ENCODE measurements at places on chromosomes 12 and 14.
A peak's percentile ranks its signal among the peaks of the same experiment; 100 is the strongest.

DNA sequence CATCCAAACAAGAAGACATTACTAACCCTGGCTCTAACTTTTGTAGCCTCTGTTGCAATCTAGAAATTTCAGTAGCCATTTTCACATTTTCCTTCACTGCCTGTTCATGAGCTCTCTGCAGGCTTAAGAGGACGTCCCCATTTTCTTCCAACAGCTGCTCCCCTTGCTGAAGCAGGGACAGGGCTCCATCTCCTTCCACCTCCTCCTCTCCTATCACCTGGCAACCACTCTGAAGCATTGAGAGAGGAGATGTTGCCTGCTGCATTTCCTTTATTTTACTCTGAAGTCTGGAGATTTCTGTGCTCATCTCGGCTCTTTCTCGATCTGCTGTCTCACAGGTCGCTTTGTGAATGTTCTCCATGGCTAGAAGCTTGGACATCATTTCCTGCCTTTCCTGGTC lies 73.3 kb downstream of the NIN start:
- no peak for DNase-seq

- no peak for DNase-seq
Observed at GRCh38 chr12:57107456-57108155, 3.6 kb downstream of the STAT6 start.

- DNase-seq: no peak
Observed at GRCh38 chr14:60189923-60190840, 25.0 kb upstream of the DHRS7 start.

DNA sequence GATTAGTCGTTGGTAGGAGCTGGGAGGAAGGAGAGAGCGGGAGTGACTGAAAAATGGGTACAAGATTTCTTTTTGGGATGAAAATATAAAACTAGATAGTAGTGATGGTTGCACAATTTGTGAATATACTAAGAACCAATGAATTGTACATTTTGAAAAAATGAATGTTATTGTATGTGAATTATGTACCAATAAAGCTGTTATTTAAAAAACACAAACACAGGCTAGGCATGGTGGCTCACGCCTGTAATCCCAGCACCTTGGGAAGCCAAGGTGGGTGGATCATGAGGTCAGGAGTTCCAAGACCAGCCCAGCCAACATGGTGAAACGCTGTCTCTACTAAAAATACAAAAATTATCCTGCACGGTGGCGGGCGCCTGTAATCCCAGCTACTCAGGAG lies 32.1 kb downstream of the PPP1R13B start:
- DNase-seq: no peak

DNA sequence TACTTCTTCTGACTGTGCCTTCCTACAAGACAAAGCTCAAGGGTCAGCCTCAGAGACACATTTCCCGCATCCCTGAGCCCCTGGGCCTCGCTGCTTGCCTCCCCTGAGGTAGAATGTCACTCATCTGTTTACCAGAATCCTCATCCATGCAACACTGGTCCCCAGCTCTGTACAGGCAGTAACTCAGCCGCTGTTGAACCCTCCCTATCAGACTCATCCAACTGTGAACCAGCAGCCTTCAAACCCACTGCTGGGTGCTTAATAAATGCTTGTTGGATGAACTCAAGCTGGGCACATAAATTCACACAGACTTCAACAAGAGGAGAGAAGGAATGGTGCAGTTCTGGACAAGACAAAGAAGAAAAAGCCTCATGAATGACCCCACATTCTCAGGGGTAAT lies 6.1 kb downstream of the NT5DC3 start:
- no peak for DNase-seq

GRCh38 chr12:2691006-2691344 lies 103.8 kb upstream of the FKBP4 start:
- no peak for DNase-seq

- no peak for DNase-seq
Observed at GRCh38 chr12:59393506-59393905, 202.3 kb upstream of the SLC16A7 start.

DNA sequence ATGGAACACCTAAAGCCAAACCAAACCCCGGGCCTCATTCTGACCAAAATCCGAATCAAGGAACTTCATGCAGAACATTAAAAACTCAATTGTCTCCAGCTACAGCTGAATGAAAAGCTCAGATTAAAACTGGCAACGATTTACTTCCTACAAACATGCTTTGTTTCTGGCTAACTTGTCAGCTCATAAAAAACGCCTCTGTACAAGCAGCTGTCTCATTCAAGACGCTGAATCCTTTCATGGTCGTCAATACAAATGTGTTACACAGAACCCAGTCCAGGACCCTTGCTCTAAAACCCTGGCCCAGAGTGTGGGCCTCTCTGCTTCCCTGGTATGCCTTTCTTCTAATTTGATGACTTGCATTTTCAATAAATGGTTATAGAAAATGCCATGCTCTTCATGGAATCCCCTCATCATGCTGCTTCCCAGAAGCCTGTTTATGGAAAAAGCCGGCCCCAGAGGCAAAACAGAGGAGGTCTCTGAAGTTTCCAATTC lies 183.1 kb downstream of the PHLDA1 start:
- no peak for DNase-seq

GRCh38 chr12:125228519-125229260 lies 163.5 kb downstream of the AACS start:
- DNase-seq: no peak

GRCh38 chr14:92409043-92409442 lies 86.1 kb downstream of the SLC24A4 start:
- peak; percentile 23 for DNase-seq

DNA sequence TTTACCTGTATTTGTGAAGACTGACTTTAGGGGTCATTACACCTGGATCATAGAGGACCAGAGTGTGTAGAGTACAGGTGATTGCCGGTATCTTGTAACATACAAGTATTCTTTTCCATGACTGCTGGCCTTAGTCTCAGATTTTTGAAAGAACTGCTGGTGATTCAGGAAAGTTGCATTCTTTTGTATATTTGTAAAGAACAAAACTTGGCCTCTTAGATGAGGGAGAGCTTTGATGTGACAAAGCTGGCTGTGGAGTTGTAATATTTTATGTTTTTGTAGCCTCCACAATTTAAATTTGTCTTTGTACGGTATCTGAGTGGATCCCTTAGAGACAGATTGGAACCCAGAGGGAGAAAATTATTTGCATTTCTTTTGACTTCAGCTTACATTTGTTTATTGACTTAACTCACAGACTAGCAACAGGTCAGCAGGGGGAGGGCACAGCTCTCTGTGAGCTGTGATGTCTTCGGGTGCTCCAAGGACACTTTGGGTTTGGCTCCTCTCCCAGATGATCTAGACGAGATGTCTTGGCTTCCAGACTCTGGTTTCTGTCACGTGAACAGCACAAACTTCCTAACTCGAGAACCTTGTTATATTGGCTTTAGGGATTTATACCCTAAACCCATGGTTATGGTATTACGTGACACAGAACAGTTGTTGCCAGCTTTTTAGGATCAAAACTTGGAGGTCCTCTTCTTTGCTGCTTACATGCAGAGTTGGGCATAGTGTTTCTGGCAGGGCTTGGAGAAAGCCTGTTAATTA lies 65.9 kb downstream of the DAAM1 start:
- peak; percentile 89 for DNase-seq

- DNase-seq: peak; percentile 78
Observed at GRCh38 chr14:105414456-105415371, 4.9 kb upstream of the MTA1 start.

GRCh38 chr14:106436310-106436905 lies 910.0 kb downstream of the TMEM121 start:
- peak; percentile 33 for DNase-seq
